ENCODE measurements at places on chromosomes 3 and 15.

GRCh38 chr3:78872195-78872594, 895.6 kb downstream of the ROBO1 start:
- no peak for DNase-seq

DNA sequence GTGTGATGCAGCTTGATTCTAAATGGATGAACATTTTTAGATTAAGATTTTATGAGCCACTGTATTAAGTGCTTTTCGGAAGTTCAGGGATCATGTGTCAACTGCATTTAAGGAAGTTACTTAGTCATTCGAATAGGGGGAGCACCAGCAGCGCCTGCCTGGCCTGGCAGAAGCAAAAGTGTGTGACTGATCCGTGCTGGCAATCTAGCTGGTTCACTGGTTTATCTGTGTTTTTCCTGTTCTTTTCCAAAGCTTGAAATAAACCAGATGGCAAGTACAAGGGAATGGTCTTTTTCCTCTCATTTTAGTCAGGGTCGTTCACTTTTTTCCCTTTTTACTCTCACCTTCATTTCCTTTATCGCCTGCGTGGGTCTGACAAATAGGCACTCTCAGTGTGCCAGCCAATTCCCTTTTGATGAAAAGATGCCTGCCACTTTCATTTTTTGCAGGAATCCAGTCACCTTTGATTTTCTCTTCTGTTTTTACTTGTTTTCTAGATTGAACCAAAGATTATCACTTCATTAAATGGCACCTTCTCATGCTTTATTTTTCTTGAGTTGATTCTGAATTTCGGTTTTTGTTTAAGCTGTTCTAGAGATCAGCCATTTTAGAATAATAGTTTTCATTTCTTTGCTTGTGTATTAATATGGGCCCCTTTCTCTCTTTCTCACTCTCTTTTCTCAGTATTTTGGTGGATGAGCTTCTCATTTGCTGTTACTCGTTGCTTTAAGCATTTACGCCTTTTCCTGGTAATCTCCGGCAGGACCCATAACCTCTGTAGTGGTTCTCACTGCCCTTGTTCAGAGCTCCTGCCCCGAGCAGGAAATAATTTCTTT, 2.8 kb downstream of the ABHD2 start:
- no peak for DNase-seq

DNA sequence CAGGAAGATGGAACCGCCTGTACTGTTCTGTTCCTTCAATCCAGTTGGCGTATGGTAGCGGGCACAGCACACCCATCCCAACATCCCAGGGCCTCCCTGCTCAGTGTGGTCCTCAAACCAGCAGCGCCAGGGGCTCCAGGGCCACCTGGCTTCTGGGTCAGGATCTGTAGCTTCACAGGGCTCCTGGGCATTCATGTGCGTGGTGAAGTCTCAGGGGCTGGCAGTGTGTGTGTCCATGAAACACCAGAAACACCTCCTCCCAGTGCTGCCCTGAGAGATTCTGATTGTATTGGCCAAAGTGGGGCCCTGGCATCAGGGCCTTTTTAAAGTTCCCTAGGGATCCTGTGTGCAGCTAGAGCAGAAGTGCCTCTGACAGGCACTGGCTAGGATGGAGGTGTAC, 42.1 kb downstream of the ABTB1 start:
- no peak for DNase-seq

DNA sequence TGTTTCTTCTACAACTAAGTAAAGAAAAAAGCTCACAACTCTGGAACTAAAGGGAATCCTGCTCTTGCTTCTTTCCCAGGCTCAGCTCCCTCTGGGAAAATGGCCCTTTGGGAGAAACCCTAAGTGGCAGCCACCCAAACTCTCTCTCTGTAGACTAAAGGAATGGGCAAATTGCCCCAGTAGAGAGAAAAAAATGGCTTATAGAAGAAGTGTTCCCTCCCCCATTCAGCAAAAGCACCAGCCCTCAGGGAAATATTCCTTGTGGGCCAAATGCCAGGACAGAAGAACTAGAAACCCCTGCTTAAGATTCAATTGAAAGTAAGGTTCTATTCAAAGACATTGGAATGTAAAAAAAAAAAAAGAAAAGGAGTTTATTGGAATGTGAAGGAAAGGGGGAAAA, 603.7 kb upstream of the ALCAM start:
- no peak for DNase-seq

GRCh38 chr15:59199626-59200465, 6.8 kb upstream of the LDHAL6B start:
- DNase-seq, result no peak

Measured in NCI-H774 (cell line).